ENCODE measurements at places on chromosomes 11 and 22.

DNA sequence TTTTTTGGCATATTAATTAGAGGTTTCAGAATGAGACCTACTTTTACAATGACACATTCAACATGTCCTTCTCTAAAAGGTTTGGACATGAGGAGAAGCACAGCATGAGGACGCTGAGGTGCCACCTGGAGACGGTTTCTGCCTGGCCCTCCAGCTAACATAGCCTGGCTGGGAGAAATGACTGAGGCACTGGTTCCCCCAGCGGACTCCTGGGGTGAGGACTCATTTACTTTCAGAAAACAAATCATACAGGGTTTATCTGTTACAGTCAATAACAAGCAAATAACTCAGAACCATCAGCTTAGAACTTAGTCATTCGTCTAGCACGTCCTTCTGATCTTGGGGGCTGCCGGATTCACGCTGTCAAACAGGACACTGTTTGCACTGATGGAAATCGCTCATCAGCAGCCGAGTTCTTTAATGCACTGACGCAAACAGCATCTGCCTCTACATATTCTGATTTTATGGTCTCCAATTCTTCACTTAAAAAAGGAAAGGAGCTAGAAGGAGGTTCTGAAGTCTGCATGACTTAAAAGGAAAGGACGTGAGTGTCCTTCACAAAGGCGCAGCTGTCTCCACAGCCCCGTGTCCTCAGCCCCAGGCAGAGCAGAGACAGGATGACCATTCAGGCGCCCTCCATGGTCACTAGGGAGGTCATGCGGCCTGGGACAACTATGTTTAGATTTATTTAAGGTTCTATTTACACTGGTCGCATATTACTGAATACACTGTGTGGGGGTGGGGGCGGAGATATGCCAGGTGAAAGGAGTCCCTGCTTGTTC lies 44.2 kb downstream of the CERK start:
- DNase-seq, result no peak

DNA sequence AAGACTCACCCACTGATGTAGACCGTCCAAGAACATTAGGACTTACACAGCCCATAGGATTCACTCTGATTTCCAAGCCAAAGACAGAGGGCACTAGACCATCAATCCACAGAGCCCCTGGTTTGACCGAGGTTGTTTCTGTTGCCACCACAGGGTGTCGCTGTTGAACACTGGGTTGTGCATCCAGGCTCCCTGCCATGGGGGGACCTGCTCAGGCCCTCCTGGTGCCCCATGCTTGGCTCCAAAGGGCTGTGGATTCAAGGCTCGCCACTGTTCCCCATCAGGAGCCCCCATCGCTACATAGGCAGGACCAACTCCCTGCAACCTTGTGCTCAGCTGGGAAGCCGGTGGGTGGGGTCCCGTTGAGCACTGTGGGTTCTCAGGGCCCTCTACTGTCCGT lies 128.0 kb upstream of the ANO1 start:
- no peak for DNase-seq

GRCh38 chr11:71482746-71483364 lies 29.9 kb downstream of the NADSYN1 start:
- DNase-seq, result no peak

DNA sequence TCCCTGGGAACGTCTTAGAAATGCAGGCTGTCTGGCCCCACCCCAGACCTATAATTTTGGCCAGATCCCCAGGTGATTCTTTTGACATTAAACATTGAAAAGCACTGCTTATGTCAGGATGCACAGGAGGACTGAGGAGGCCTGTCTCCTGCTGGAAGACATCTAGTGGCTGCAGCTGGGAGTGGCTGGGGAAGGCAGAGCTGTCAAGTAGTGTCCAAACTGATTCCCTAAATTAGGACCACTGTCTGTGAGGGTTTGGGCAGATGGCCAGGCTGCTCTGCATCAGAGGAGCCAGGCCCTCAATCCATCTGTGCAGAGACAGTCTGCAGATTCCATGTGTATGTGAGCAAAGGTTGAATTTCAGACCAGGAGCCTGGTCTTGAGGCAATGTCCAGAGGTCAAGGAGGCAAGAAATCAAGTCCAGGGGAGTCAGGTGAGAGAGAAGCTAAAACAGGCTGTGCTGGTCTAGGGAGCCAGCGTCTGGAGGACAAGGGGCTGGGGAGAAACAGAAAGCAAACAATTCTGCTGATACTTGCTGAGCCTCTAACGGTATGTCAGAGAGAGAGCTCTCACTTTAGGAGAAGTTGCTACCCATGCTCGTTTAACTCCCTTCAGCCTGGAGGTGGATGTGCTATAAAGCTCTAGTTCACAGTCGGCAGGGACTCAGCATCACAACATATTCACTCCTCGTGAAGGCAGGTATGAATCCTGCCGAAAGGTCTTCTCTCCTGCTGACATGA lies 15.3 kb upstream of the SYTL2 start:
- DNase-seq, result peak; percentile 16

DNA sequence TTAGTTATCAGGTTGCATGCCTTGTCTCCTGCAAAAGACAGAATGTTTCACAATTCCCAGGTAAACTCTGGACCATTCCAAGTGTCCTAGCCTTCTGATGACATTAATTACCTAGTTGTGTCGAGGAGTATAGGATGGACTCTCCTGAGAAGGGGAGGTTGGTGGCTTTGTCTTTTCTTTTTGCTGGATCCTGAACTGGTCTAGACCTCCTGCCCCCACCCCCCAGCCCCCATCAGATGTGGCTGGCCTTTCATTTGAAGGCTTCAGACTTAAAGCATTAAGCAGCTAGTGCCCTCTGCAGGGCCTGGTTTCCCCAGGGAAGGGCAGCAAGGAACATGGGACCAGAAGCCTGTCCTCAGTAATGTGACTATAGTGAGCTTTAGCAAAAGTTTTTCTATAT lies 9.7 kb downstream of the MCAM start:
- no peak for DNase-seq

DNA sequence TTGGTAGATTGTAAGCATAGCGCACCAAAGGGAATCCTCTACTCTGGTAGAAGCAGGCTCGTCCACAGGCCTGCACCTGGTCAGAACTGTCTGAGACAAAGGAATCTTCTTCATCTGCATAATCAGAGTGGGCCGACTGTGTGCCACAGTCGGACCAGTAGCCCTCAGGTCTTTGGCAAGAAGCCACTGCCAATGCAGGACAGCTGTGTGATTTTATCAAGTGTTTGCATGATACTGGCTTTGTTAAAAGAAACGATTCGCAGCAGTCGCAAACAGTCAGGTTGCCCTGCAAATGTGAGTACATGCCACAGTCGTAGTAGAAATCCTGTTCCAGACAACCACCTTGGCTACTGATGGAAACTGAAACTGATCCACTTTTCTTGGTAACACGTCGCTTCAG lies 4.9 kb upstream of the CCDC34 start:
- no peak for DNase-seq

DNA sequence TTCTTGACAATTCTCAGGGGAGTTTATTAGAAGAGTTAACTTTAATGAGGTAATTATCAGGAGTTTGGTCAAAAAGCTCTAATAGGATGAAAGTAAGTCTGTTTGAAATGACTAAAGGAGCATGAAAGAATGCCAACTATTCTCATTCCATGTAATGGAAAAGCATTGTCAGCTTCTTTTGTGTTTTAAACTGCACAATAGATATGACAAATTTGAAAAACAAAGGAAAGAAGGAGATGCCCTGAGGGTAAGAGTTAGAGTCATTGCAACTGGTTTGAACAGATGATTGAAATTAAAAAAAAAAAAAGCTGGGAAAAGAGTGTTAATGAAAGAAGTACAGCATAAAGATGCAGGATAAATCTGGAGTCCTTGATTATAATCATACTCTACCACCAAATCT lies 296.8 kb upstream of the FOLH1 start:
- DNase-seq, result no peak

GRCh38 chr11:33257160-33257896 lies at the start of gene HIPK3:
Gene HIPK3, plus strand, starts transcription at chr11:33257381.
- DNase-seq, result peak; percentile 85

GRCh38 chr11:114172055-114172861 lies 112.7 kb downstream of the ZBTB16 start:
- DNase-seq, result no peak
